ENCODE measurements at places on chromosomes 7 and 10.
A peak's percentile ranks its signal among the peaks of the same experiment; 100 is the strongest.

DNA sequence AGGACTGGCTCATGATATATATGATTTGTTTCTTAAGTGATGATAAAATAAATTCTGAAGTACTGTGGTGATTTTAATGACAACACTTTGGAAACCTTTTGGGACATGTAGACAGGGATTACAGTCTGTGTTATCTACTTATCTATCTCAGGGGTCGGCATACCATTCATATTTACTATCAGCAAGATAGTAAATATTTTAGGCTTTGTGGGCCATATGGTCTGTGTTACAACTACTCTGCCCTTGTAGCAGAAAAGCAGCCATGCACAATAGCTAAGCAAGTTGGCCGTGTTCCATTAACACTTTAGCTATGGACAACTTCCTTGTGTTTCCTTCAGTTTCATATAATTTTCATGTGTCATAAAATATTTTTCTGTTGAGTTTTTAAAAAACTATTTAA is 97.8 kb upstream of the PRPS1L1 start:
- DNase-seq, result no peak

GRCh38 chr10:72792288-72792687 is 100.3 kb downstream of the MCU start:
- DNase-seq, result no peak

DNA sequence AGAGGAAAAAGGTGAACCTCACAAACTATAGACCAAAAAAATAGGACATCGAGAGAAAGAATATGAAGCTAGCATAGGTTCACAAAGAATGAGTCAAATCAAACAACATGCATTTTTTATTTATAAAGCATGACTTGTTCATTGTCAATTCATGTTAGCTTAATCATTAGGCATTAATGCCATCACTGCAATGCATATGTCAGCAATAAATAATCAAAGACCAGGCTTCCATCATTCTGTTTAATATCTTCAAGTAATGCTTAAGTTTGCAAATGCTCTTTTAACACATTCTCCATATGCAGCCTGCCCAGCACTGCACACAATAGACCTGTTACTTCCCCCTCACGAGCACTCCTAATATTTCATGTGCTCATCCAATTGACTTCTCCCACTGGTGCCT is 8.9 kb upstream of the MAGI2 start:
- DNase-seq, result no peak

DNA sequence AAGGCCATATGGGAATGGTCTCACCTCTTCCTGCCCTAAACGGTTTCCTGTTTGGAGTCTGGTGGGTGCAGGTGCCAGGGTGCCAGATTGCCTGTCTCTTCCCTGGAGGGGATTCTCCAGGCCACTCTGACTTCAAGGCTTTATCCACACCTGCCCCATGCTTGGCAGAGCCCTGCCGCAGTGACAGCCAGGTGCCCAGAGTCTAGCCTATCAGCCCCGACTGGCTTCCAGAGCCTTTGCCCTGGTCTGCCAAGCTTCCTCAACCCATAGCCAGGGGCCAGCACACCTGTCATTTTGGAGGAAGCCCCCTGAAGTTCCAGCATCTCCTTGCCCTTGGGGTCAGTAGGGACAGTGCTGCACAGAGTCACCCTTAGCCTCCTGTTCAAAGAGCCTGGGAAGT is 21.6 kb downstream of the TBATA start:
- DNase-seq, result no peak

DNA sequence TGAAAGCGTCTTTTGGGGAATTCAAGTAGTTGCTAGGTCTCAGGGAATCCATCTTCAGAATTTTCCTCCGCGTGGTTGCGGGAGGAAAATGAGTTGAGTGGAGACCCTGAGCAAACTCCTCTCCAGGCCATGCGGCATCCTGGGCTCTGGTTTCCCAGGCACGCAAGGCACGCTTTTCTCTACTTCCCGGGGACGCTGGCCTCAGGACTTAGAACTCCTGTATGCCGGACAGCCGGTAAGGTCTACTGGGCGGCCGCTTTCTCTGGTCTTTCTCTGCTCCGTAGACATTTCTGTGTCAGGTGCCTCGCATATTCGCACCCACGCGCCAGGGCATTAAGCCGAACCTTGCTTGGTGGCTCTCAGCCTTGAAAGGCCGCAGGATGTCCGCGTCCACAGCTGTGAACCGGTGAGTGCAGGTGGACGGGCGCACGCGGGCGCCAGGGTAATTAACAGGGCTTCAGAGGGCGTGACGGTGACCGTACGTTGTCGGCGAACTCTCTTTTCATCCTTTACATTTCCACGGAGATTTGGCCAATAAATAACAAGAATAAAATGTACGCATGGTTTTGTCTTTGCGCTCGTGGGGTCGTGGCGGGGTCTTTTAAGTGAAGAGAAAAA is 992 bp upstream of the RBM20 start:
- DNase-seq, result no peak

DNA sequence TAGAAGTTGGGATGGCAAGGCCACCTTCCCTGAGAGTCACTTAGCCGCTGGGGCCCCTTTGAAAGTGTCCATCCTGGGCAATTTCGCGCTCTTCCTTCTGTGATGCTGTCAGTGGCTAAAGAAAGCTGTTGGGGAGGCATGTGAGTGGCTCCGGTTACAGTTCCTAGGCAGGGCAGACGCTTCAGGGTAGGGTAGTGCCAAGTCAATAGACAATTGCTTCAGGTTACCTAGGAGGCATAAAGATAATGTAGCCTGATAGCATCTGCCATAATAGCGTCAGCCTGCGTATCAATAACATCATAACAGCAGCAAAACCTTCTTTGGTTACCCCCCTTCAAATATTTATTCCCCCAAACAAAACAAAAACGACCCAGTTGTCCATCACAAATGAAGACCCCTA is at the start of gene FAM107B:
Gene FAM107B (minus strand): TSS at position 101 of the 400 bp plus-strand sequence. CDS start 234 bp downstream, outside the sequence.
- no peak for DNase-seq

DNA sequence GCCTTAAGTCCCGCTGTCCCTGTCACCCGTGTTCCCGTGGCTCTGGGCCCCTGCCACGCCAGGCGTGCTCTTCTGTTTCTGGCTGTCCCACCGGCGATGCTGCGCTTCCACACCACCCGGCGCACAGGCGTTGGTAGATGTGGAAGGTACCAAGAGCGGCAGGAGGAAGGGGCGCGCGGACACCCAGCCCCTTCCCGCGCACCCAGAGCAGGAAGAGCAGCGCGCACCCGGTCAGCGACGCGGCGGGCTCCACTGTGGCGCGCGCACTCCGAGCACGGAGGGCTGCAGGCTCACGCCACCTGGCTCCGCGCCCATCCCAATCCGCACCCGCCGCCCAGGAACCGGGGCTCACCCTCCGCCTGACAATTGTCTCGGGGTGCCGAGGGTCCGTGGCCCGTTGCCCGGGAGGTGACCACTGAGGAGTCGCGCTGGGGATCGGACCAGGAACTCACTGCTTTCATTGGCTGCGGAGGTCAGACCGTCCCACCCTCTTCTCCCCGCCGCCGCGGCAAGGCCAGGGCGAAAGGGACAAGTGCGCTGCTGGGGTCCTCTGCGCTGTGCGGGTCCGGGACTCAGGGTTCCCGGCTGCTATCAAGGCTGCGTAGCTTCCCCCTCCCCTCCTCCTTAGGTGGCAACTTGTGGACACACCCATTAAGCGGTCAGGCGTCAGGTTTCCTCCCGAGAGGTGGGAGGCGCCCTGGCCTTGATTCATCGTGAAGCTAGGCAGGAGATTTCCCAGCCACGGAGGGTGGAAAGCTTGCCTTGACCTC is 121.6 kb upstream of the ZNF92 start:
- DNase-seq, result peak; percentile 17

DNA sequence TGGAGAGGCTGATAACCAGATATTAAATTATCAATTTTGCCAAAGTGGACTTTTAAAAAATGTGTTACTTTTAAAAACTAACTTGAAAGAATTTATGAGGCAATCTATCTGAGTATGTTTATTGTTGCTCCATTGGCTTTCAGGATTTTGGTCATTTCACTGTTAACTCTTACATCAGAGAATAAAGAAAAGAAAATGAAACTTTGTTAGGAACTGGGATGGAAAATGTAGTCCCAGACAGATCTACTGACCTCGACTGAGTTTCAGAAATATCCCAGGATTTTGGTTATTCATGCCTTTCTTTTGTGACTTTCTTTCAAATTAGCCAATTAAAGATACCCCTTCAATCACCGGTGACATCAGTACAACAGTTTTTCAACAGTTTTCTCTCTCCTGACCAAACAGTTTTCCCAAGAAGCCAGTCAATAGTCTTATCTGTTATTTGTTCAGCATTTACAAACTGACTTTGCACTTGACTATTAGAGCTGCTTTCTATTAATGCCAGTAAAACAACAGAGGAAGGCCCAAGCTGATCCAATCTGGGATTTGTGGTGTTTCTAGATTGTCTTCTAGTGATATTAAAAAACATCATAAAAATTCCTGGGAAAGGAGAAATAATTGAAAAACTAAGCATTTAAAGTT is 35.8 kb downstream of the NRBF2 start:
- DNase-seq, result no peak

DNA sequence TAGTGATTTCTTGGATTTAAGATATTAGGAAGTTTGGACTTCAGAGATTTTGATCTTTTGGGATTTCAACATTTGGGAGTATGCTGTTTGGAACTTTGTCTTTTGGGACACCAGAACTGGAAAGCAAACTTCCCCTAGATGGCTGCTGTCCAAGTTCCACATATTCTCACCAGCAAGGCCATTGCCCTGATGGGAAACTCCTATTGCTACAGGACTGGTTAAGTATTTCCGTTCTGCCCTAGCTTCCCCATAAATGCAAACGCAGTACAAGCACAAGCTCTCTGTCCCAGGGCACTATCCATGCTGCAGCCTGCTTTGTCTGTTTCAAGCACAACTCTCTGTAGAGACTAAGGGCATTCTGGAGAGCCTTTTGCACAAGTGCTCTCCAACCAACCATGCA is 79.3 kb upstream of the SLC25A13 start:
- no peak for DNase-seq

DNA sequence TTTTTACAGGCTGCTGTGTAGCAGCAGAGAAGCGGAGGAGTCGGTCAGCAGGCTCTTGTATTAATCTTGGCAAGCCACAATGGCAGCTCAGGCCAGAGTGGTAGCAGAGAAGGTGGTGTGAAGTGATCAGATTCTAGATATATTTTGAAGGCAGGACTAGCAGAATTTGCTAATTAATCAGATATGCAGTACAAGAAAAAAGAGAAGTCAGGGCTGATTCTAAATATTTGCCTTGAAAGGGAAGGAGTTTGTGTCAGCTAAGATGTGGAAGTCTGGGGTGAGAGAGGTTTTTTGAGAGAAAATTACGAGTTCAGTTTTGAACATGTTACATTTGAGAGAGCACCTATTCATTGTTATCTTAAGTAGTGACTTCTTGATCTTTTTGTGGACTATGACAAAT is 176.3 kb downstream of the WNT2 start:
- no peak for DNase-seq

DNA sequence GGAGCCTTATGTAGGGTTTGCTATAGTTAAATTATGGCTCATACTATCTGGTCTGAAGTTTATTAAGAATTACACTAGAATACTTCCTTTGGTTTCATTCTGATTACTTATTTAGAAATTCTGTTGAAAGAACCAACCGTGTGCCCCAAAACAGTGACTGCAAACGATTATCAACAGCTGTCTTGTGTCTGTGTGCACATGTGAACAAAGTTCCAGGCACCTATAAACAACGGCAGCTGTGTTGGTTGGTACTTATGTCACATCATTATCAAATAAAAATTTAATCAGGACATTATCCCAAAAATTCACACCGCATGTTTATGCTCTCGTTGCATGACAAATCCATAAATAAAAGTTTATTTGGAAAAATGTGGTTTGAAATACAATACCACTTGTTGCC is 80.6 kb downstream of the USP6NL start:
- DNase-seq, result no peak

DNA sequence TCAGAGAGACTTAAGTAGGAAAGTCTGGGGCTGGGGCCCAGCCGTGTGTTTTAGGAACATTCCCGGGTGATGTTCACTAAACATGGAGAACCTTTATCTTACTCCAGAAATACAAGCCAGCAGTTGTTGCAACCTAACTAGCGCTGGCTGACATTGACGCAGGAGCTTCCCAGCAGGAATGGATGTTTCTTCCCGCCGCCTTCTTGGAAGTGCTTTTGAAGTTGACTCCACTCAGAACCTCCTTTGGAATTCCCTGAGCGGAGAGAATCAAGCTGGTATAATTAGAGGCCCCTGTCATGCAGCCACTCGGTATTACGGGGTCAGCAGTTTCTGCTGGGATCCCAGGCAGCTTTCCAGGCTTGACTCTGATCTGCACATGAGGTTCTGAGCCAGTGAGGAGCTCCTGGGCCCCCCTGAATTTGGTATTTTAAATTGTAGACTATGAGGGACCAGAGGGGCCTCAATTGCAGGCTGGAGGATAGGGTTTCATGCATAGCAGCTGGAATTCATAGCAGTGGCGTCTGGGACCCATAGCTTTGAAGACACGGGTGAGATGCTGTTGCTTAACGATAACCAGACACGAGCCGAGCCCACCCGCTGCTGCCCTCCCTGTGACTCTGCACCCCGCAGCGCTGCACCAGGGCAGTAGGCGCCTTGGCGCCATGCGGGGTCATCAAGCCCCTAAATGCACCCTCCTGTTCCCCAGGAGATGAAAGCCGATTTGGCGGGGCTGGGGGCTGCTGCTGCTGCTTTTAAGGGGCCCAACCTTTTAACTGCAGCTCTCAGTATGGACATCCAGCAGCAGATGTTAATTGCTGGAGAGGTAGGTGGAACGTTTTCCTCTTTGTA is 61.8 kb downstream of the EEPD1 start:
- no peak for DNase-seq

GRCh38 chr7:123231021-123232000 is 31.5 kb upstream of the SLC13A1 start:
- no peak for DNase-seq

- no peak for DNase-seq
Observed at GRCh38 chr10:80464557-80465450, 10.7 kb downstream of the TSPAN14 start.

- DNase-seq, result no peak
Observed at GRCh38 chr7:29285444-29285793, 90.8 kb downstream of the CHN2 start.

DNA sequence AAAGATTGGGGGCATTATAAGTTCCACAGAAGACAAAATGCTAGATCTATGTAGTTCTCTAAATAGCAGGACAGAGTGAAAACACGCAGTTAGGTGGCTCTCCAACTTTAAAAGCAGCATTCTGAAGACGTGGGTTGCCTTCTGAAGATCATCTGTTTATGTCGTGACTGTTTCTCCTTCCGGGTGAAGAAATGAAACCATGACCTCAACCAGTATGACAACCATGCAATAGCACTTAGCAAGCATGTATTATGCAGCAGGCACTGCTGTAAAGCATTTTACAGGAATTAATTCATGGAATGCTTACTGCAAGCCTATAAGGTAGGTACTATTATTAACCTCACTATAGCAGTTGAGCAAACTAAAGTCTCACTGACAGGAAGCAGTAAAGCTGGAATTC is 125.2 kb downstream of the SLC25A13 start:
- no peak for DNase-seq

GRCh38 chr7:95871075-95871848 is 98.9 kb downstream of the DYNC1I1 start:
- DNase-seq, result no peak

All from effector memory CD4-positive, alpha-beta T cell (primary cell).